ENCODE measurements at places on chromosomes 4 and X. TPM values are rescaled to one million over a fixed set of nuclear protein-coding genes. Genes with fewer than 3 reads are reported as not detected.

The SSX3 gene
- not detected for total RNA-seq

The NIPAL1 gene
- 1.4 TPM for total RNA-seq

The PCDH11X gene
- total RNA-seq: not detected

DNA sequence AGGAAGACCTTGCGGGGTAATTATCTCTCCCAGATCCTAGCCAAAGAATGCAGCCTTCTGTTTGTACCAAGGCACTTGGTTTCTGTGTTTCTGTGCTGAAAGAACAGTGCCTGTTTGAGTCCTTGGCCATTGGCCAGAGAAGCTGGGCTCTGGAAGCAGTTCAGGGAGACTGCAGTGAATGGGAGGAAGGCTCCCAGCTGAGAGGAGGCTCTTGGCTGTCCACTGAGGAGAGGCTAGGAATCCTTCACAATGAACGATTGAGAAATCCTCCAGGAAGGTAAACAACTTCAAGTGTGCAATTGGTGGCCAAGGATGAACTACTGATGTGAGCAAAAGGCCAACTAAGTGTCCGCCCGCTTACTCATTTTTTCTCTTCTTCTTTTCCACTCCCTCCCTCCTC is 61.3 kb downstream of the HS3ST1 start:
- DNase-seq: no peak

GRCh38 chr4:144176476-144176875 is 36.0 kb upstream of the GYPA start:
- DNase-seq: no peak

GRCh38 chr4:120399826-120400225 is 333.2 kb upstream of the MAD2L1 start:
- DNase-seq: no peak

- no peak for DNase-seq
Measured at GRCh38 chr4:8506373-8507195, 66.0 kb downstream of the TRMT44 start.

DNA sequence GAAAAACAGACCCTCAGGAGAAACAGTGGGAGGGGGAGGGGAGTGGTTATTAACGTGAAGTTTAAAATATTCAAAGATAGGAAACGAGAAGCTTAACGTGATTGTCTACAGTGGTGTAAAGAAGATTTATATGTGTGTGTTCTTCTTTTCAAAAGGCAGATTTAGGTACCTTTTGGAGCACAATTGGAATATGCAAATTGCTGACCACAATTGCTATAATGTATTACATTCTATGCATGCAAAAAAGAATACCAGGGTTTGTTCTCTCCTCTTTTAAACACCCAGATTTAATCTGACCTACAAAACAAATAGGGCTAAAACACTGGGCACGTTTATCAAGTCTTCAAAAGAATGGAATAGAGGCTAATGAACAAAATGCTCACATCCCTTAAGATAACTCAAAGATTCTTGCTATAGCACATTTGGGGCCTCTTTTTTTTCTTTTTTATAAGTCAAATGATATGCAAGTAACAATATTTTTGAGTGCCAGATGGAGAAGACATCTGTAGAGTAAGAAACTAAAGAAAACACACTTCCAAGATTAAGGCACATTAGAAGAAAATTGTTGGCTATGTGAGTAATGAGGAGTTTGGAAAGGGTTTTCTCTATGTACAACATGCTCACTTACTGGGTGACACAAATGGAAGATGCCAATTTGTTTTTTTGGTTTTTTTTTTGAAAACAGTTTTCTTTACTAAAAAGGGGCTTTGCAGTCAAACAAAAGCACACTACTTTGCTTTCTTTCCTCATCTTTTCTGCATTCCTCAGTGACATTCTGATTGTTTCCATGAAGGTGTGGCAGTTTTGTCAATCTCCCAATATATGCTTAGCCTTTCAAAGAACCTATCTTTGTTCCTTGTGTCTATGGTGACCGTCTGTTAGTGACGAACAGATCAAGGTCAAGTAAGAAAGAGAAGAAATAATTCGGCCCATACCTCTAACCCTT is 240.3 kb downstream of the PALLD start:
- DNase-seq: no peak
